ENCODE measurements at places on chromosomes 16 and 17.
A peak's percentile ranks its signal among the peaks of the same experiment; 100 is the strongest.

GRCh38 chr16:58809213-58809612, 75.1 kb upstream of the GOT2 start:
- no peak for DNase-seq

DNA sequence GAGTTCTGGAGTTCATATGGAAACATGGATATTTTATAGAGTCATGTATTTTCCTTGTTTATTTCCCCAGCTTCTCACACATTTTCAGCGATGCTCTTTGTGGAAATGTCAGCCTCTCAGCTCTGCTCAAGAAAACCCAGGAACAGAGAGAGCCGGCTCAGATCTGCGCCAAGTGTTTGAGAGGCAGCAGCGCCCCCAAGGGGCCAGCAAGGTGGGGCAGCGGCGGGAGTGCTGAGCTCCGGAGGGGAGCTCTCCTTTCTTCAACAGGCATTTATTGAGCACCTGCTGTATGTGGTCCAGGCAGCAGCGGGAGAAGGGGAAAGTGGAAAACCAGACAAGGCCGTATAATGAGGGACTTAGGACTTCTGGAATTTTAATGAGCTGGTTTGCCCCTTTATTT, 421.1 kb upstream of the C16orf82 start:
- DNase-seq = no peak

GRCh38 chr17:77372444-77373298, 231.9 kb downstream of the SEC14L1 start:
- DNase-seq = peak; percentile 90

DNA sequence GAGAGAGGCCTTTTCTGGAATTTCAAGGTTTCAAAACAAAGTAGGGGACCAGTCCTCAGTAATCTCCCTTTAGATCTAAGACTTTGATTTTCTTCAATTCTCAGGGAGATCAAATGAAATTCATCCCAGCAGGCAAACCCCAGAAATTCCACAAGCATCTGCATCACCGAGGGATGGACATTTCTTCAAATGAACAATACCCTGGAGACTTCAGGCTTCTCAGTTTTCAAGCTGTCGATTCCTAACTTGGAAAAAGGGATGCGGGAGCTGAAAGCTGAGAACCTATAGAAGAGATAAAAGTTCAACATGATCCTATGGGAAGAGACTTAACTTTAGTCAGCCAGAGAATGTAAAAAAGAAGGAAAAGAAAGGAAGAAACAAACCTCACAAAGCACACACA, 296.9 kb upstream of the CDH5 start:
- no peak for DNase-seq

- DNase-seq = no peak
Measured at GRCh38 chr17:1590747-1591473, 28.3 kb upstream of the PITPNA start.

GRCh38 chr16:3866703-3867431, 13.6 kb downstream of the CREBBP start:
- DNase-seq = no peak

DNA sequence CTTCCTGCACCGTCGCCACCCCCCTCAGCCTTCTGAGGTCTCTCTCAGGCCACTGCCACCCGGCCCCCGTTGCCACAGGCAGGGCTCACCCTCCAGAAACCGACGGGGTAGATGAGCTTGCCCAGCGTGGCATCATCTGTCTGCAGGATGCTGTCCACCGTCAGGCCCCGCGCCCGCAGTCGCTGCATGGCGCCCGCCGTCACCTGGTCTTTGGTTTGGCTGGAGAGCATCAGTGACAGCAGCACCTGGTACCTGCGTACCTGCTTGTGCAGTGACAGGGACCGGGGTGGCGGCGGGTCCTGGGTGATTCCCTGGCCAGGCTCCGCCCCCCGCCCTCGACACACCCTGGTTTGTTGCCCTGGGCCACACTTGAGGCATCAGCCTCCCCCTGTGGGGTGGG, 3.1 kb downstream of the NTHL1 start:
- no peak for DNase-seq

- DNase-seq = no peak
Measured at GRCh38 chr17:40724656-40725055, 21.1 kb upstream of the KRT24 start.

DNA sequence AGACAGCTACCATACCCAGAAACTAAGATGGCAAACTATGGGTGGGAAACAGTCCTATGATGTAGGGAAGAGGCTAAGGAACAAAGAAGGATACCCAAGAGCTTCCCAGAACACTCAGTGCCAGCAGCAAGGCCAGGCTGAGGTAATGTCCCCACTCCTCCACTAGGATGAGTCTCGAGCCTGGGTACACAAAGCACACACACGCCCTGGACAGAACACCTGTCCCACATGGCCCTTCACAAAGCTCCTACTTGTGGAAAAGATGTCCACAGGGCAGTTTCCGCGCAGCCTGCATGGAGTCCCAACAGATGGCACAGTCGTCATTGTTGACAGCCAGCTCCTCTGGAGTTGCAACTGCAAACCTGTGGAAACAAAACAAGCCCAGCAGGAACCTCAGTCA, 23.9 kb downstream of the AMFR start:
- DNase-seq = no peak

DNA sequence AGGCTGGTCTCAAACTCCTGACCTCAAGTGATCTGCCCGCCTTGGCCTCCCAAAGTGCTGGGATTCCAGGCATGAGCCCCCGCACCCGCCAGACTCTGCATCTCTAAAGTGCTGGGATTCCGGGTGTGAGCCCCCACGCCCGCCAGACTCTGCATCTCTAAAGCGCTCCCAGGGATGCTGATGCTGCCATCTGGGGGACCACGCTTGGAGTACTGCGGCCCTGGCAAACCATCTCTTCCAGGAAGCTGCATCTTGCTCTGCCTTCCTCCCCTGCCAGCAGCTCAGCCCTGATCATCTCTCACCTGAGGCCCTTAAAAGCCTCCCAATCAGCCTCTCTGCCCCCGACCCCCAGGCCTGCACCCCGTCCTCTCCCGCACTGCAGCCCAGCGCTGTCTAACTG, 4.1 kb downstream of the CEP295NL start:
- DNase-seq = no peak

GRCh38 chr17:36861531-36861930, 75.7 kb upstream of the LHX1 start:
- DNase-seq = no peak

DNA sequence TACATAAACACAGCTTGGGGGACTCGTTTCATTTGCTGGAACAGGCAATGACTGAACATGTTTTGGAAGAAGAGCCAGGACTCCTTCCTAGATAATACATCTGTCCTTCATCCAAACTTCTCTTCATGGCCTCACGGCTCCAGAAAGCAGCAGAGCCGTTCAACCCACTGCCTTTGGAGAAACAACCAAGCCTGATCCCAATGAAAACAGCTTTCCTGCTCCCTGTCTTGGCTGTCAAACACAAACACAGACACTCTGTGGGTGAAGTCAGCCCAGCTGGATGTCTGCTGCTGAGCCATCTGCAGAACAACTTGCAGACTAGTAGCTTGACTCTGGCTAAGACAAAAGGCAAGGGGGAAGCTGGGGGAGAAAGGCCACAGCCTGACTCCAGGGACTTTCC, 345.1 kb upstream of the PSMD7 start:
- no peak for DNase-seq

DNA sequence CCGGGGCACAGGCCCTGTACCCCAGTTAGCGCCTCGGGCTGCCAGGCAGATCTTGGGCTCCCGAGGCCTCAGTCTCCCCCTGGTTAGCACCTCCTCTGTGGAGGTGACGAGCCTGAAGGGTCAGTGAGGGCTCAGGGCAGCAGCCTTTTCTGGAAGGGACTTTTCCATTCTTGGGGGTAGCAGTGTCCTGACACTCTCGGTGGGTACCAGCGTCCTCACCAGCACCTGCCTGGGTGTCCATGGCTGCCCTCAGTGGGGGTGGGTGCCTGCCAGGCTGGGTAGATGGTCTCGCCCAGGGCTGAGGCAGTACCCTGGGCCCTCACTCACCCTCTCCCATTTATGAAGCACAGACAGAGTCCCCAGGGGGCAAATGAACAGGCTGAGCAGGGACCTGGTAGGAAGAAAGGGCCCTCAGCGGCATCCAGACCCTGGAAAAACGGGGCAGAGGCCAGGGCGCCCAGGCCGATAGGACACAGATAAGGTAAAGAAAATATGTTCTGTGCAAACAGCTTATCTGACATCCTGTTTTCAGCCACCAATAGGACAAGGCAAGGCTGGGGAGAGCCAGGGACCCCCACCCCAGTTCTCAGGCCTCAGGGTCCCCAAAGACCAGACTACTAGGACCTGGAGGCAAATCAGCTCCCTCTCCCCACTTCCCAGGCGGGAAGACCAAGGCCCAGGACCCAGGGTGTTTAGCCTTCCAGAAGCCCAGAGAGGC, 50.9 kb downstream of the ZFPM1 start:
- no peak for DNase-seq

GRCh38 chr17:4658478-4659305, 17.2 kb upstream of the ALOX15 start:
- DNase-seq = peak; percentile 76

GRCh38 chr16:50467943-50468748, 80.0 kb upstream of the NKD1 start:
- DNase-seq = peak; percentile 53

GRCh38 chr16:74868501-74868900, 93.9 kb upstream of the FA2H start:
- no peak for DNase-seq

DNA sequence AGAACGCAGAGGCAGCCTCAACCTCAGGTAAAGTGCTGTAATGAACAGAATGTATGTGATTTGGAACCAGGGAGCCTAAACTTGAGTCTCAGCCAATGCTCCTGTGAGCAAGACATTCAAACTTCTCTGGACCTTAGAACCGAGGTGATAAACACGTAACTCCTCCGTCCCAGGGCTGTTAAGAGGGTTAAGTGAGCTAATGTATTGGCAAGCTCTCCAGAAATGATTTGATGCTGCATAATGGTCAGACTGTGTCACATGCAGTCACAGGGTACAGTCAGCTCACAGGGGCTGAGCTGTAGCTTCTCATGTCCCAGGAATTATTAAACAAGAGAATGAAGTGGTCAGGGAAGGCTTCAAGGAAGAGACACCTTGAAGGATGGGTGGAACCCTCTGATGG, 10.0 kb upstream of the SLC4A1 start:
- no peak for DNase-seq

GRCh38 chr16:617855-618254, 12.9 kb upstream of the WFIKKN1 start:
- no peak for DNase-seq

DNA sequence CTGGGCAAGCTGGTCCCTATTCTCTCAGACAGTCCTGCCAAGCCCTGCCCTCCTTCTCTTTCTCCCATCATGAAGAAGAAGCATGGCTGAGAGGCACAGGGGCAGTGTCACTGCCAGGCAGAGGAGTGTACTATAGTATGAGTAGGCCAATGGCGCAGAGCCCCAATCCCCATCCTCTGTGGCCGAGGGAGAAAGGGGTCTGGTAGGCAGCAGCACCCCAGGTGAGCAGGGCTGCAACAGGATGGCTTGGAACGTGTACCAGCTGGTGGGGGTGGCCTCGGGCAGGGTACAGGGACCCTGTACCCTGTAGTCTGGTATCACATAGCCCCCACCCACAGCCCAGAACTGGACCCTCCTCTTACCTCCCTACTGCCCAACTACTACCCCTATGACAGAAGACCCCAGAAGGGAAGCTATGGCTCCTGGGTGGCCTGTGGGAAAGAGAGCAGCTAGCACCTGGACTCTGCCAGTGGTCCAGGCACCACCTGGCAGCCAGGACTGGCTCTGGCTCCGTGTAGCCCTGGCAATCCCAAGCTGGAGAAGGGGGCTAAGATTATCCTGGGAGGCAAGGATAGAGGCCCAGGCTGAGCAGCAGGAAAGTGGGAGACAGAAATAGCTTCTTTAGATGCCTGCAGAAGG, 4.4 kb downstream of the SMARCD2 start:
- DNase-seq = no peak

DNA sequence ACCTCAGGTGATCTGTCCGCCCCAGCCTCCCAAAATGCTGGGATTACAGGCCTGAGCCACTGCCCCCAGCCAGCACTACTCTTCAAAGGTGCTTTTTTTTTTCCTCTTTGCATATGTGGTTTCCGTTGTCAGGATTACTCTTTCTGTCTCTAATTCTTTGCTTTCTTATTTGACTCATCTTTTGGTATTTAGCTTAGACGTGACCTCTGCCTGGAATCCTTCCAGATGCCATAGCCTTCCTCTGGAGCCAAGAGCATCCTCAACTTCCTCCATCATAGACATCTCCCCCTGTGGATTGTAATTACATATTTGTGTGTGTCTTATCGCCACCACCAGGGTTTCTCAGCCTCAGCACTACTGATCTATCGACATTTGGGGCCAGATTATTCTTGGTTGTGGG, 84.4 kb upstream of the XYLT1 start:
- no peak for DNase-seq

- DNase-seq = no peak
Measured at GRCh38 chr16:25097276-25097975, 14.1 kb upstream of the LCMT1 start.

- no peak for DNase-seq
Measured at GRCh38 chr17:41404024-41404671, 6.7 kb upstream of the KRT31 start.

GRCh38 chr16:69477546-69477945, 53.1 kb downstream of the CYB5B start:
- no peak for DNase-seq

DNA sequence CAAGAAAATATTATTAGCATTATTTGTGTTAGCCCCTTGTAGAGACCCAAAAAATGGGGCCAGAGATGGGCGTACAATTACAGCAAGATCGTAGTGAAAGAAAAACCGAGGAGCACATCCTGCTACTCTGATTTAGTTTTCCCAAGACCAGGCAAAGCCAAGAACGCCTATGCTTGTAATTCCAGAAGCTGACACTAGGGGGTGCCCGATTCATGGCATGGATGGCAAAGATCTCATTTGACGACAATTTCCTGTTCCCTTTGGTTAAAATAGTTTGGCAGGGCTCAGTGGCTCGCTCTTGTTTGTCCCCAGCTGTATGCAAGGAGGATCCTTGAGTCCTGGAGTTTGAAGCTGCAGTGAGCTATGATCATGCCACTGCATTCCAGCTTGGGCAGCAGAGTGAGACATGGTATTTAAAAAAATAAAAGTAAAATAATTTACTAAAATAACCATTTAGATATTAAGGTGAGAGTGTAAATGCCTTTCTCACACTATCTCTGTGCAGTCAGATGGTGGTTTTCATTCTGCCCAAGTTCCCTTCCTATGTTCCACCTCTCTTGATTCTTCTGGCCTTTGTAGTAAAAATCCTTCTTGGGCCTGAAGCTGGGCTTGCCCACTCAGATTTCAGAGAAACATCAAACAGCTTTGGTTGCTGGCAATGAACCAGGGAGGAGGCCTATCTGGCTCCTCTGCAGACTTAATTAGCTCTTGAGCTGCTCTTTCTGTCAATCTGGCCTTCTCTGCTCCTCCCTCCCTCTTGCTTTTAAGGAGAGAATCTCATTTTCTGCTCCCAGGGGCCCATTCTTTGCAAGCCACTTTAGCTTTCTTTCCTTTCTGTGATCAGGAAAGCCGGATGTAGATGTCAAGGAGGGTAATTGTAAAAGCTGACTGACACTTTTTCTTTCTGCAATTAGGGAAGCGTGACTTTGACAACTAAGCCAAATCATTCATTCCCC, 31.2 kb downstream of the TMEM238L start:
- DNase-seq = no peak

DNA sequence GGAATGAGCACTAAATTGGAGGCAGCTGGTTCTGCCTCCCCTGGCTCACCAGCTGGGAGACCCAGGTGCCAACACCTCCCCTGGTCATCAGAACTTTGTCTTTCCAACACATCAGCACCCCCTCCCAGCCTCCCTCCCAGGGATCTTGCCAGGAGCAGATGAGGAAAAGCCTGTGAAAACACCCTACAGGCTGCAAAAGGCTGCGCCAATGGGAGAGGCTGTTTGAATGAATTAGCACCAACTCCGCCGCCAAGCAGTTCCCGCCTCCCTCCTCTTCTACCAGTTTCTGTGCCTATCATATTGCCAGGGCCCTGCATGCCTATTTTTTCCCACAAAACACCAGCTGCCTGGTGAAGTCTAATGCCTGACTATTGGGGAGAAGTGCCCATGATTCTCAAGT, 137.0 kb downstream of the AIPL1 start:
- DNase-seq = no peak
